ENCODE measurements at places on chromosomes 16 and 17.

GRCh38 chr17:68972119-68972704 is 17.0 kb upstream of the ABCA8 start:
- no peak for DNase-seq

DNA sequence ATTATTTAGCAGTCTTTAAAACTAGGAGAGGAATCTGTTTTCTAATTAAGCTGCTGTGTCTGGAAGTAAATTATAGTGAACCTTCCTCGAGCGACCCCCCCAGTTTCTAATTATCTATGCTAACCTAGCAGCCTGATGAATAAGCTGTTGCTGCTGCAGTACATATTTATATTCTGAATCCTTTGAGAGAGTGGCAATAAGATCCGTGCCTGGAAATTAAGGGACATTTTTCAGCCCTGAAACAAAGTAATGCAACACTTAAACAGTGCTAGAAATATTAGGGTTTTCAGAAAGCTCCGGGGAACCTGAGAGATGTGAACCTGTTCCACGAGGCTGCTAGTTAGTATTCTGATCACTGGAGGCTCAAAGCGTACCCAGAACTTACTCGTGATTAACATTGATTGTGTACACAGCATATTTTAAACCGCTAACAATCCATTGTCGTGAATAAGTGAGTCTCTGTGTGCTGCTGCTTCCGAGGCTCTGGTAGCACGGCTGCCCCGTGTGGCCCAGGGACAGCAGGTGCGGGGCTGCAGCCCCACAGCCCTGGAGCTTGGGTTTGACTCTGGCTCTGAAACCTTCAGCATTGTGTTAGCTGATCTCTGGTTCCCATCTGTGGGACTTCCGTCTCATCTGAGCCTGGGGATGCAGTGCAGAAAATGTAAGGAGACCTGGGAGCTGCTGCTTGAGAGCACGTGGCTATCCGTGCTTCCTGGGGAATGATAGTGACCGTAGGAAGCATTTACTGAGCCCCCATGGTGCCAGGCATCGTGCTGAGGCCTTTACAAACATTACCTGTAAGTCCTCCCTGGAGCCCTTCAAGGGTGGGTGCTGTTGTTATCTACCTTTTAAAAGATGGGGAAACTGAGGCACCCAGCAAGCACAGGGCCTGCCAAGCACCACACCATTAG is 190.9 kb upstream of the CHMP6 start:
- DNase-seq: no peak

DNA sequence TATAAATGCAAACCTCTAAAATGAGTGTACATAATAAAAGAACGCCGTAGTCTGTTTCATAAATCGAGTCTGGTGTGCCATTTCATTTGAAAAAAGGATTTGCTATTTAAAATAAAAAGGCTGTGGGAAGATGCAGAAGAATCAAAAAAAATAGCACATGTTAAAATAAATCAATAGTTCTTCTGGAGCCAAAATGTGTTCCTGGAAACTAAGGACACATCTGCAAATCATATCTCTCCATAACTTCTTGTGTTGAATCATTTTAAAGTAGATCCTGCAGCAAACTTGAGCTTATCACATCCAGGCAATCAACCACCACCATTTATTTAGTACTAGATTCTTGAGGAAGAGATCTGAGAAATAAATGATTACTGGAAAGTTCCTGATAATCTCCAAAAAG is 29.0 kb downstream of the XPO6 start:
- DNase-seq: no peak

DNA sequence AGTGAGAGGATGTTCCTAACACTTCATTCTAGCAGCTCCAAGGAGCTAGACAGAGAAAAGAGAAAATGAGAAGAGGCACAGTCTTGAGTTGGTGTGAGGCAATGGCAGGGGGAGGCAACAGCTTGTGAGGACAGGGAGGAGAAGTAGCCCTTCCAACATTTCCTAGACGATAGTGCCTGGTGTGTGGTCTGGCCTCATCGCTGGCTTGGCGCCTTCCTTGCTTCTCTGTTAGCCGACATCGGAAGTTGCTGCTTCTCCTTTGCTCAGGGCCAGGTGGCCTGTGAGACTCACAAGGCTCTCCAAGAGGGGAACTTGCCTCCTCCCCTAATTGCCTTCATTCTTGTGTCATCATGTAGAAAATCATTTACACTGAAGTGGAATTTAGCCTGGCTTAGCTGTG is 208.7 kb downstream of the MAP2K4 start:
- DNase-seq: no peak

DNA sequence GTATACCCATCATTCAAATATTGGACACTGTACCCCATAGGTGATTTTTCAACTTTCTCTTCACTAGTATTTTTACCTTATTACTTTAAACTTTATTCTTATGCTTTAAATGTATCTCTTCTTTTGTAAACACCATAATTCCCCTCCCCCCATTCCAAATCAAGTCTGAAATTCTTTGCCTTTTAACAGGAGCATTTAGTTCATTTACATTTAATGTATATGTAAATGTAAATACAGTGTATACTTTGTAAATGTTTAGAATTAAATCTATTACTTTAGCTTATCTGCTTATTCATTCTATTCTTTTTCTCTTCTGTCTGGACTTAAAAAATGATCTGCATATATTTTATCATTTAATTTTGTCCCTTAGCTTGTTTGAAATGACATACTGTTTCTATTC is 30.0 kb upstream of the ADGRG1 start:
- DNase-seq: no peak

- no peak for DNase-seq
Measured at GRCh38 chr17:55673743-55674506, 48.7 kb downstream of the TMEM100 start.

Measured in activated T-helper 1 cell treated with anti-CD3 and anti-CD28 coated beads, Interleukin-2, amount 50 U/mL, for 16 hours (primary cell).